ENCODE measurements at places on chromosomes 1 and 21.

GRCh38 chr1:21616372-21616771, 52.8 kb downstream of the RAP1GAP start:
- no peak for DNase-seq

- DNase-seq, result no peak
Observed at GRCh38 chr1:48903291-48903690, 126.6 kb upstream of the BEND5 start.

DNA sequence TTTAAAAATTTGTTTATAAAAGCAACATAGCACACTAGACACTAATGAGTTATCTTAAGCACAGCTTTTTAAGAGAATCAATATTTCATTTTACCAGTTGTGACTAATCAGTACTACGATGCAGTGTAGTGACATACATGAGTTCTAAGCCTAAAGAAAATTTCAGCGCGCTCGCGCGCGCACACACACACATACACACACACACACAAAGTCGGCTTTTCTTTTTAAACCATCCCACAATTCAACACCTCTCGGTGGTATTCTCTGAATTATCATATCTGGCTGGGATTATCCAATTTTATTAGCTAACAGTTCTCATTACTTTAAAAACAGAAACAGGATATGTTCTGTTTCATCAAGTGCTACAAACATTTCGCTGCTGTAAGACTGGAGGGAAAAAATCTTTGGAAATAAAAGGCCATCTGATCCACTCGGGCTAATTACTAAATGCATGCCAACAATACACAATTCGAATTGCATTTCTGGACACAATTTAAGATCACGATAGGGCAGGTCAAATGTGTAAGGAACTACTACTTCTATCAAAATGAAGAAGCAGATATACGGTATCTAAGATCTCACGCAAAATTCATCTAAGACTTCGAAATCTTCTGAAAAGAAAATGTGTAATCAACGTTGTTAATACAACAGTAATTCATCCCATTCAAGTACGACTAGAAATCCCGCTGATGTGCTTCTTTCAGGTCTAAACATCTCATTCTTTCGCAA, 1.2 kb downstream of the TUT4 start:
- no peak for DNase-seq

DNA sequence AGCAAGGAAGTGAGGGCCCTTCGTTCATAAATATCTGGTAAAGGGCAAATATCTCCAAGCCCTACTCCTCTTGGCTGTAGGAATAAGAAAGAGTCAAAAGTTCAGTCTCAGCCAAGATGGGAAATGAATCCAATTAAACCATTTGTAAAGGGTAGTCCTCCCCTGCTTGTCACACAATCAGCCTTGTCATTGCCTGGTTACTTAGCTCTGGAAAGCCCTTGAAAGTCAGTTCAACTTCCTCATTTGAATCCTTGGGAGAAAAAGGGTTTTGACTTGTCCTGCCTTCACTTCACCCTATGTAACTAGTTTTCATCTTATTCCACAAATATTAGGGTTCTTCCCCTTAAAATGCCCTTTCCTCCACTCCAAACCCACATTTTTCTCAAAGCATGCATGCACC, 100.0 kb downstream of the ELAVL4 start:
- no peak for DNase-seq

DNA sequence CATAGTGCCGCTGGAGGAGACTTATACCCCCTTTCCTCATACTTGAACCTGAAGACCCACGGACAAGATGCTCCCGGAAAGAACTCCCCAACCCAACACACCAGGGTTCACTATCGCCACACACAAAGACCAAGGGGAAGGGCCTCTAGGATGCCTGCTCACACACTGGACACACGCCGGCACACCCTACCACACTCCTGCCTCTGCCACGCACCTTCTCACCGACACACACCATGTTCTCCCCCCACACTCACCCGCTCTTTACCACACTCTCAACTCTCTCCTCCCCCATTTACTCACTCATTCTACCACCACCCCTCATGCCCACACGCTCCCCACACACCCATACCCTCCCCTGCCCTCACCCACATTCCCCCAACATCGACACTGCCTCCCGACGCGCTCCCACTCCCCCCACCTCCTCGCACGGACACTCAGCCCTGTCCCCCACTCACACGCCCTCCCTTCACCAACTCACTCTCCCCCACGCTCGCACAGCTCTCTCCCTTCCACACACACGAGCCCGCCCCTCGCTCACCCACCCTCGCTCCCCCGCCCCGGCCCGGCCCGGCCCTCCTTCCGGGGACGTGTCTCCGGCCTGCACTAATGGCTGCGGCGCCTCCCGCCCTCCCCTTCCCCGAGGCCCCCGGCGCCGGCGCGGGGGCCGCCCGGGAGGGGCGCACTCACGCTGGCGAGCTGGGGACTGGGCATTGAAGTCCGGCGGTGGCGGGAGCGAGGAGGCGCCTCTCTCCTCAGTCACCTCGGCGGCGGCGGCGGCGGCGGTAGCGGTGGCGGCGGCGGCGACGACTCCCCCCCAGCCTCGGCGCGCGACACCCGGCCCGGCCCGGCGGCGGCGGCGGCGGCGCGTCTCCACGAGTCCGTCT, 626 bp downstream of the PTP4A2 start:
- DNase-seq, result peak; percentile 85

GRCh38 chr1:84972377-84972987, 24.4 kb downstream of the MCOLN2 start:
- no peak for DNase-seq

GRCh38 chr1:3717715-3718601, 34.3 kb upstream of the CCDC27 start:
- DNase-seq, result no peak

- no peak for DNase-seq
Observed at GRCh38 chr1:241271427-241271826, 85.6 kb downstream of the RGS7 start.

- DNase-seq, result no peak
Observed at GRCh38 chr1:43554444-43554992, 23.8 kb downstream of the PTPRF start.

DNA sequence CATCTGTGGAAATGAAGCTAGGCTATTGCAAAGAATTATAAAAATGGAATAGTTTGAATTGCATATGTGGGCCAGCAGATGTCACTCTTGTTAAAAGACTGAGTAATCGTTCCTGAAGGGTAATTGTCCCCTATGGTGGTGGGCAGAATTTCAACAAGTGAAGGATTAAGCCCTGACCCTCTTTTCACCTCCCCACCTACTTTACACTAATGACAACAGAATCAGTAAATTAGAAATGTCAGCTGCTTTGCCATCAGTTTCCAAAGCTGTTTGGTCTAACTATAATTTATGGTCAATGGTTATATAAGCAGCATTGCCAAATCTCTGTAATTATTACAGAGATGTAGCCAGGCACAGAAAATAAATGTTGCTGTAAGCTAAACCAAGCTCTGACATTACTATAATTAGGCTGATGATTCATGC, 898.6 kb downstream of the AMY1C start:
- no peak for DNase-seq

GRCh38 chr1:7857985-7858384, 5.1 kb upstream of the UTS2 start:
- DNase-seq, result no peak

DNA sequence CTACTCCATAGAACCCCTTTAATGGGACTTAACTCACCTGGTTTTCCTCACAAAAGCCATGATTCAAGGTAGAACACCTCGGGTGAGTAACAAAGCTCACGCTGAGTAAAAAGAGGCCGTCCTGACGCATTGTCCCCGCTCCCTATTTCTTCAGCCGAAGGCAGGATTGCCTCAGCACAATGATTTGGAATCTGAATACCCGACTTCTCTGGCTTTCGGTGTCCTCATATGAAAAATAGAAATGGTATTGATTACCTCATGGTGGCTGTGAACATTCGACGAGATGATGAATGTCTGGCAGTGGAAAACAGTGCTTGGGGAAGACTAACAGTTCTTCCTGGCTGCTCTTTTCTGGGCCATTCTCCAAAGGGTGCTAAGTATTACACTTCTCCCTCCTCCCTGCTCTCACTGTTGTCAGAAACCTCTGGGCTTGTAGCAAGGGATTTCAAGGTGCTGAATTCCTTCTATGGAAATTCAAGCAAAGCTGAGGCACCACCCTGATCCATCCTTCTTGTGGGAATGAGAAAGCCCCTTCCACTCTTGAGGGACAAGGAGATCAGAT, 148.3 kb downstream of the C1orf94 start:
- DNase-seq, result no peak

DNA sequence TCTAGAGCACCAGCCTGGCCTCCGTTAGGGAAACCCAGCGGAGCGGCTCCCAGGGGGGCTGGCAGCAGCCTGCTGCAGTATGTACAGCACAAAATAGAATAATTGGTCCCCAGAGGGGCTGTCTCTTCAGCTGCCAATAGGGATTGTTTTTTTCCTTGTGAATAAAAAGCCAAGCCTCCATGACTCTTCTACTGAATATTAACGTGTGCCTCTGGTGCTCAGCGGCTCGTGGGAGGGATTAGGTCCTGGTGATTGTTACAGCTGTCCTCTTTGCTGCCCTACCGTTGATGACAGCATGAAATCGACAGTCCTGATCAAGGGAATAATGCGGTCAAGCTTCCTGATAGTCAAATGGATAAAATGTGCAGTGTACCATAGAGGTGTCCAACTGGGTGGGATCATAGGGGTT, 190.7 kb upstream of the RUNX1 start:
- peak; percentile 20 for DNase-seq

DNA sequence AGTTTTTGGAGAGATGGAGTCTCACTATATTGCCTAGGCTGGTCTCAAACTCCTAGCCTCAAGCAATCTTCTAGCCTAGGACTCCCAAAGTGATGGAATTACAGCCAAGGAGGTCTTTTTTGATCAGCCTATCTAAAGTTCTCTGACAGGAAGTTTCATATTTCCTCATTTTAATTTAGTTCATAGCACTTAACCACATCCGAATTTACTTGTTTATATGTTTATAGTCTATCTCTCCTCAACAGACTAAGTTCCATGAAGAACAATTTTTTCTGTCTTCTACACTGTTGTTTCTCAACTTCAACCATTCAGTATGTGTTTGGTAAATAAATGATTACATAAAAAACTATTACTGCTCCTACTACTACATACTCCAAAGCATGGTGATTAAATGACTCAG, 47.9 kb downstream of the GON4L start:
- no peak for DNase-seq

GRCh38 chr1:54577612-54578011, 29.6 kb downstream of the ACOT11 start:
- DNase-seq, result peak; percentile 89

- DNase-seq, result no peak
Observed at GRCh38 chr1:54117815-54118563, 34.8 kb downstream of the CDCP2 start.

GRCh38 chr1:146039844-146040194, 18.3 kb upstream of the HJV start:
- no peak for DNase-seq

GRCh38 chr1:83761167-83762038, 237.5 kb downstream of the TTLL7 start:
- DNase-seq, result no peak

DNA sequence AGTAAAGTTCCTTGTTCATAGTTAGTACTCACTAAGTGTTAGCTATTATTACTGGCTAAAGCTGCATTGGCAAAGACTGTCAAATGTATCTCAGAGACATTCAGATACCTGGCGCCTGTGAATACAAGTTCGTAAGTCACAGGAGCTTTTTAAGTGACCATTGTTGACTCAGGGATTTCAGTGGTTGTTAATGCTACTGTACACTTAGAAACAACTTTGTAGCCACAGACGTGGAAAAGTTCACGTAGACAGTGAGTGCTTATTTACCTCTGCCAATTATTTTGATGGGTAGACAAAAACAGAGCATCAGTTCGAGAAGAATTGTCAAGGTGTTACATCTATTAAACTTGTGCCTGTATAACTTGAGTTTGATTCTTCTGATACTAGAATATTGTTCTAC, 59.1 kb upstream of the RRP15 start:
- no peak for DNase-seq

- no peak for DNase-seq
Observed at GRCh38 chr1:195376190-195376589, 1232.0 kb downstream of the KCNT2 start.

DNA sequence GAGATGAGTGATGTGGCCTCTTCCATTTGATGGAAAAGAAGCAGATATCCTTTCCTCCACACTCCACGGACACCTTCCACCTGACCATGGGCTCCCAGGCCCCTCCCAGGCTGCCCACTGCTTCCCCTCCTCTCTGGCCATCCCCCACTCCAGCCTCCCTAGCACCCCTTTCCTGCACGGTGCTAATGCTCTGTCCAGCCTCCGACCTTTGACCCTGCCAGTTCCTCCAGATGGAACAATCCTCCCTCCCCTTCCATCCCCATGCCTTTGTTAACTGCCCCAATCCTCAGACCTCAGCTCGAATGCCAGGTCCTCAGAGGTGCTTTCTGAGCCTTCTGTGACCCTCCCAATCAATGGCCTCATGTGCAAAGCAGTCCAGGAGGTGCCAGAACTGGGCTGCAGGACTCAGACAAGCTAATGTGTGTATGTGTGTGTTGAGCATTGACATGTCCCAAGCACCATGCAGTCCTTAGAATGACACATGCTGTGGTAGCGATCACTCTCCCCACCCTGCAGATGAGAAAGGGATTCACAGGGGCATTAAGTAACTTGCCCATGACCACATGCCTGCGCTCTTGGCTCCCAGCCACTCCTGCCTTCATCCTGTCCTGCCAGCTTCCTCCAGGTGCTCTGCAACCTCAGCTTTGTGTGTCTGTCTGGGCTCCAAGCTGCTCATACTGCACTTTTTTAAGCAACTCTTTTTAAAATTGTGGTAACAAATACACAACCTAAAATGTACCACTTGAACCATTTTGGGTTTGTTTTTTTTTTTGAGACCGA, 63.5 kb upstream of the EDN2 start:
- DNase-seq, result no peak

DNA sequence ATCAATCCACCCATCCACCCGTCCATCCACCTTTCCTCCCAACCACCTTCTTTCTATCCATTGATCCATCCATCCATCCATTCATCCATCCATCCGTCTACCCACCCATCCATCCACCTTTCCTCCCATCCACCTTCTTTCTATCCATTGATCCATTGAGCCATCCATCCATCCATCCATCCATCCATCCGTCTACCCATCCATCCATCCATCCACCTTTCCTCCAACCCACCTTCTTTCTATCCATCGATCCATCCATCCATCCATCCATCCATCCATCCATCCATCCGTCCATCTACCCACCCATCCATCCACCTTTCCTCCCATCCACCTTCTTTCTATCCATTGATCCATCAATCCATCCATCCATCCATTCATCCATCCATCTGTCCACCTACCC, 5.1 kb upstream of the EDN2 start:
- DNase-seq, result no peak

- DNase-seq, result peak; percentile 35
Observed at GRCh38 chr1:50271968-50272578, 151.2 kb downstream of the DMRTA2 start.

GRCh38 chr1:47378147-47378546, 37.9 kb upstream of the FOXE3 start:
- DNase-seq, result no peak

- no peak for DNase-seq
Observed at GRCh38 chr1:156755527-156755950, 4.1 kb upstream of the HDGF start.

GRCh38 chr1:71267220-71267619, 186.4 kb upstream of the ZRANB2 start:
- no peak for DNase-seq

- DNase-seq, result no peak
Observed at GRCh38 chr1:102699524-102699923, 408.8 kb downstream of the COL11A1 start.

All from left ventricle myocardium inferior (tissue), 1 donor.